ENCODE measurements at places on chromosomes 4 and X. TPM values are rescaled to one million over a fixed set of nuclear protein-coding genes. Genes with fewer than 3 reads are reported as not detected.

DNA sequence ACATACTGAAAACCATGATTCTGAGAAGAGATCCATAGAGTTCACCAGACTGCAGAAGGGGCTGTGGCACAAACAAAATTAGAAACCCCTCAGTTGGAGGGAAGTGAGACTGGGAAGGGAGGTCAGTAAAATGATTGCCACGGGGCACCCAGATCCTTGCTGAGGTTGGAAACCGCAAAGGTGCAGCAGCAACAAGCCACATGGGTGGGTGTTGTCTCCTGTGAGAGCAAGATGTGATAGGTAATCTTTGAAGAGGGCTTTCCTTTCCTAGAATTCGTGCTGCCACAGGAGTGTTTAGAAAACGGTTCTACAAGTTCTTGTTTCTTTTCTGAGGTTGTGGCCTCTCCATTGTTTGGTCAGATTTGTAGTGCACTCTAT lies 85.5 kb downstream of the NFKB1 start:
- H3K36me3 ChIP-seq, result peaks cover 69% of the 10 kb centered on the region
- no peaks in the 10 kb centered on the region for H3K4me1 ChIP-seq
- no peak overlapping the region for H3K27ac ChIP-seq
- no peak for DNase-seq
- H3K4me3 ChIP-seq, result no peak overlapping the region
- H3K27me3 ChIP-seq, result no peaks in the 10 kb centered on the region

- H3K4me3 ChIP-seq, result peak overlapping the region; percentile 73
- no peaks in the 10 kb centered on the region for H3K36me3 ChIP-seq
- no peaks in the 10 kb centered on the region for H3K4me1 ChIP-seq
- peak overlapping the region; percentile 71 for H3K27ac ChIP-seq
Observed at GRCh38 chrX:150899191-150899757, 806 bp upstream of the CD99L2 start.

SPANXC gene
- not detected for total RNA-seq

TMEM156 gene
- total RNA-seq, result not detected

ARHGAP6 gene
- 36.2 TPM for total RNA-seq

DNA sequence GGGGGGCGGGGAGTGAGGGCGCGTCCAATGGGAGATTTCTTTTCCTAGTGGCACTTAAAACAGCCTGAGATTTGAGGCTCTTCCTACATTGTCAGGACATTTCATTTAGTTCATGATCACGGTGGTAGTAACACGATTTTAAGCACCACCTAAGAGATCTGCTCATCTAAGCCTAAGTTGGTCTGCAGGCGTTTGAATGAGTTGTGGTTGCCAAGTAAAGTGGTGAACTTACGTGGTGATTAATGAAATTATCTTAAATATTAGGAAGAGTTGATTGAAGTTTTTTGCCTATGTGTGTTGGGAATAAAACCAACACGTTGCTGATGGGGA lies 1.1 kb downstream of the HTT start:
- no peaks in the 10 kb centered on the region for H3K36me3 ChIP-seq
- peak overlapping the region; percentile 83 for H3K4me3 ChIP-seq
- H3K27me3 ChIP-seq, result no peaks in the 10 kb centered on the region
- DNase-seq, result no peak
- H3K4me1 ChIP-seq, result peaks cover 23% of the 10 kb centered on the region

TLR8 gene
- 2.6 TPM for total RNA-seq

ZCCHC13 gene
- not detected for total RNA-seq

DNA sequence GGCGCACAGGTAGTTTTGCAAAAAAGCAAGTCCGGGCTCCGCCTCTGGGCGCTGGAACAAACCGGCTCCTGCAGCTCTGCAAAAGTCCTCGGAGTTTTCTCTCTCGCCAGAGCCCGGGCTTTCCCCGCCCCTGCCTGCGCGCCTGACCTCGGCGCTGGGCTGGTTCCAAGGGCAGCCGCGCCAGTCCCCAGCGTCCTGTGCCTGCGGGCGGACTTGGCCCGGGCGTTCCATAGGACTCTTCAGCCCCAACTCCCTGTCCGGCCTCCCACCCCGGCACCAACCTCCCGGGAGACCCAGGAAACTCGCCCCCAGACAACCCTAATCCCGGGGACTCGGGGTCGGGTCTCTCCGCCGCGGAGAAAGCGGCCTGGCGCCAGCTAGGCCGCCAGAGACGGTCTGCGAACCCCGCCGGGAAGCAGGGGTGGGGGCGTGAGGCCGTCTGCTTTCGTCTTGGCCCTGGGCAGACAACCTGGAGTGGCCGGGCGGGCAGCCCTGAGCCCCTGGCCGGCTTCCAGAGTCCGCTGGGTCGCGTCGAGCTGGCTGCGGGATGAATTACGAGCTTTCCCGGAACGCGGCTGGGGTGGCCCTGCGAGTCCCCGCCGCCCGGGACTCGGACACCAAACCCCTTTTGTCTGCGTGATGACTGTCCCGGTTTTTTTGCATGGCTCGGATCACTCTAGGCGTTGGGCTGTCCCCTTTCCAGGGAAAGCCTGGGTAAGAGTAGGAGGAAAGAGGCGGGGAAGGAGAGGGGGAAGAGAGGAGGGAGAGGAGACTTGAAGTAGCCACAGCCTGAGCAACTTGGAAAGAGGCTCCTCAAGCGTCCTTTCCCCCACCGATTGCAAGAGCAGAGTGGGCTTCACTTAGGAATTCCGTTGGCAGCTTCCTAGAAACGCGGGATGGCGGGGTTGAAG lies 916 bp downstream of the MXRA5 start:
- H3K36me3 ChIP-seq, result no peaks in the 10 kb centered on the region
- H3K27me3 ChIP-seq, result no peaks in the 10 kb centered on the region
- DNase-seq, result peak; percentile 72
- peak overlapping the region; percentile 45 for H3K4me3 ChIP-seq
- H3K4me1 ChIP-seq, result no peaks in the 10 kb centered on the region
